Left ventricle myocardium inferior (tissue), 1 donor: ENCODE measurements at places on chromosomes 6 and 20.

- DNase-seq, result no peak
Observed at GRCh38 chr20:9458138-9458796, 56.1 kb upstream of the LAMP5 start.

GRCh38 chr6:170209354-170210025 is 81.4 kb downstream of the DLL1 start:
- no peak for DNase-seq

DNA sequence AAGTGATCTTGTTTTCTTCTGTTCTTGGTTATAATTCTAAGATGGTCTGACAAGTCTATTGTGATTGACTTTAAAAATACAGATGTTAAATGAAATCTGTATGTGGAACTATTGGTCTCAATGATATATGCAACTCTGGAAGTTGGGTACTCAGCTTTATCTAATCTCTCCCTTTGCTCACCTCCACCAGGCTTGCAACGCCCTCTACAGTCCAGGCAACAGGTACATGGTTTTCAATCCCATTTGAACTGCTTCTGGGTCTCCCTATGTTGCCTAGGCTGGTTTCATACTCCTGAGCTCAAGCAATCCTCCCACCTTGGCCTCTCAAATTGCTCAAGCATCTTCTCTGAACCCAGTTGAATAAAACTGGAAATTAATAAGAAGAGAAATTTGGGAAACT is 25.6 kb upstream of the HLA-DQB1 start:
- no peak for DNase-seq

DNA sequence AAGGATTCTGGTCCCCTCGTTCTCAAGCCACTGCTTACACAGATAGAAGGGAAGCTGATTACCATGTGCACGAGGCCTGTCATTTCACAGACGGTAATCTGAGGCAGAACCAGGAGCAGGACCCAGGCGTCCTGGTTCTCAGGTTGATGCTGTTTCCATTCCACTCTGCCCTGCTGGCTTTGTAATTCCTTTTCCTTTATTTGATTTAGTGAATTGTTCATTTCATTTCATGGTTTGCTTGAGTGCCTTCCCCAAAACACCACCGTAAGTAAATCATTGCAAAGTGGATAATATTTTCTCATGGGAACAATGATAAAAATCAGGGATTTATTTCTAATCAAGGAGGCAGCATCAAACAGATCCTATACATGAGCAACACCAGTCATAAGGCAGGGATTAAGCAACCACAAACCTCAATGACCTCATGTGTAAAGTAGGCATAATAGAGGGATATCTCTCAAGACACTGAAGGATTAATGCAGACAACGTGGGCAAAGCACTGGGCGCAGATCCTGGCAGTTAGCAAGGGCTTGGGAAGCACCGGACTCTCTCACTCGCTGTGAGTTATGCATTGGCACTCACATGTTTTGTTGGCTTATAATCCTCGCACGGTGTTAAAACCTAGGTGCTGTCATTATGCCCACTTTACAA is 229.5 kb upstream of the FOXQ1 start:
- DNase-seq, result no peak

DNA sequence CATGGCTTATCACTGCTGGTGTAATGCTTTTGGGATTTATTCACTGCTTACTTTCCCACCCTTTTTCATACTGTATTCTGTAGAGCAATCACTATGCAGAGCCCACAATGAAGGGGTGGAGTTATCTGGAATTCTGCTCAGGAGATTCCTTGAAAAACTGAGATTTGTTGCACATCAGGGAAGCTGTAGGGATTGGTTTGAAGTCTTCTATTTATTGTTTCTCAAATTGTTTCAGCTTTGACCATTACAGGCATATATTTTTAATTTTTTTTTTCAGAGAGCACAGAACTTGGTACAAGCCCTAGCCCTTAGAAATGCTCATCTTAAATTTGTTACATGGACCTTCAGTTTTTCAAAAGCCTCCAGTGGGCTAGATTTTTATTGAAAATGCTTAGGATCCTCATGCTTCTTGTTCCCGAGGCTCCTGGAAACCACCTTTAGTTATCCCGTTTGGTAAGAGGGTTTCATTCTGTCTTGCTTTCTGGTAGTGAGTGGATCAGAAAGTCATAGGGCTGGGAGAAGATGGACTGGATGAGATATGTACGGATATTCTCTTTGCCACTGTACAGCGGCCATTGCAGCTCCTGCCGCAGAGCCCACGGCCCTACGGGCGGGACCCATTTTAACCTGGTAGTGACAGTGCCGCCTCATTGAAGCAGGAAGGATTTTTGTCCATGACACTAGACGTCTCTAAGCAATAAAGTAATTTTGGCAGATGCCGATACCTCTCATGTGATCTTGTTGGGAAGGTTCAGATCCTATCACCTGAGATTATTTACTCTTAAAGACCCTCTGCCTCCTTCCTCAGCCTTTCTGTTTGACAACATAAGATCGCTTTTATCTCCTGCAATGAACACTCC is 45.3 kb upstream of the ZNF184 start:
- DNase-seq, result no peak

DNA sequence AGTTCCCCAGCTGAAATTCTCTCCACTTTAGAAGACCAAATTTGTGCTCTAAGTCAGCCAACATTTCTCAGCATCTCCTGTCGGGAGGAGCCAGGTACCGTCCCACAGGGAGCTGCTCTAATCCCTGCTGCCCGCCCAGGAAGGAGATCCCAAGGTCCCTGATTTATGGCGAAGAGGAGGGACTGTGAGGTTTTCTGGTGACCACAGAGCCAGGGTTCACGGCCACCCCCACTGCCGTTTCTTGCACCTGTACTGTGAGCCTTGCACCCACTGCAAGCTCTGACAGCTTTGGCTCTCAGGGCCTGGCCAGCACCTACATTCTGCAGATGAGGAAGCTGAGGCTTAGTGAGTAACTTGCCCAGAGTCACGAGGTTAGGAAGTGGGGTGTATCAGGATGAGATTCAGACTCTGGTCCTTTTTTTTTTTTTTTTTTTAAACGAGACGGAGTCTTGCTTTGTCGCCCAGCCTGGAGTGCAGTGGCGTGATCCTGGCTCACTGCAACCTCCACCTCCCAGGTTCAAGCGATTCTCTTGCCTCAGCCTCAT is 34.9 kb downstream of the FOXC1 start:
- DNase-seq, result no peak

- DNase-seq, result no peak
Observed at GRCh38 chr6:118752803-118753202, 101.4 kb upstream of the CEP85L start.

DNA sequence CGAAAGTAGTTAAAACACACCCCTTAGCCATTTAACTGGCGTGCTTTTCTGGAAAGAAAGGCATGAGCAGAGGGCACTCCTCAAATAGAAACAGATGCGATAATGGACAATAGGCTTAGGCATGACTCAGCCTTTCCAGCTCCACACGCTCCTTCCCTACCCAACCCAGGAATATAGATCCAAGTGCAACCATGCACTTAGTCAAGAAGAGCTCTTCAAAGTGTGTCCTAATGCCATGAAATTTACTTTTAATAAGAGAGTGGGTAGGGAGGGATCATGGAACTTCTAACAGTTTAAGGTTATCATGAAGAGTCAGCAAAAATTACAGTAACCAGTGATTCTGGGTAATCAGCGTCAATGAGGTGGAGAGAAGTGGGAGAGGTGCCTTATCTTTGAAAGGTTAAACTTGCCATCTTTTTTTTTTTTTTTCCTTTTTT is 2.4 kb upstream of the EFHC1 start:
- no peak for DNase-seq

- DNase-seq, result no peak
Observed at GRCh38 chr6:24768361-24768760, 6.4 kb upstream of the GMNN start.

DNA sequence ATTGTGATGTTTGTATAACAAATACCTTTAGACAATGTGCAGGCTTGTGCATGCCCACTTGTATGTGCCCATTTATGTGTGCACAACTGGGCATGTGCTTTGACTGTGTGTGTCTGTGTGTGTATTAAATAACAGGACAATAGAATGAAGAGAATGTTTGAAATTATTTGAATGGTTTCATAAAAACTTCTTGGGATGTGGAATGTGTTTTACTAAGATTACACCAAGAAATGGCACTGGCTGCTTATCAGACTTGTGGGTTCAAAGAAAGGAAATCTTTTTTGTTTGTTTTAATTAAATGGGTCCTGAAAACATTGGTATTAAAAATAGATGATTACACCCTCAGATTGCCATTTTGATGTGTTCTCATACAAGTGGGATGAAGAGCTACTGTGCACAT is 191.6 kb upstream of the CCN2 start:
- no peak for DNase-seq

DNA sequence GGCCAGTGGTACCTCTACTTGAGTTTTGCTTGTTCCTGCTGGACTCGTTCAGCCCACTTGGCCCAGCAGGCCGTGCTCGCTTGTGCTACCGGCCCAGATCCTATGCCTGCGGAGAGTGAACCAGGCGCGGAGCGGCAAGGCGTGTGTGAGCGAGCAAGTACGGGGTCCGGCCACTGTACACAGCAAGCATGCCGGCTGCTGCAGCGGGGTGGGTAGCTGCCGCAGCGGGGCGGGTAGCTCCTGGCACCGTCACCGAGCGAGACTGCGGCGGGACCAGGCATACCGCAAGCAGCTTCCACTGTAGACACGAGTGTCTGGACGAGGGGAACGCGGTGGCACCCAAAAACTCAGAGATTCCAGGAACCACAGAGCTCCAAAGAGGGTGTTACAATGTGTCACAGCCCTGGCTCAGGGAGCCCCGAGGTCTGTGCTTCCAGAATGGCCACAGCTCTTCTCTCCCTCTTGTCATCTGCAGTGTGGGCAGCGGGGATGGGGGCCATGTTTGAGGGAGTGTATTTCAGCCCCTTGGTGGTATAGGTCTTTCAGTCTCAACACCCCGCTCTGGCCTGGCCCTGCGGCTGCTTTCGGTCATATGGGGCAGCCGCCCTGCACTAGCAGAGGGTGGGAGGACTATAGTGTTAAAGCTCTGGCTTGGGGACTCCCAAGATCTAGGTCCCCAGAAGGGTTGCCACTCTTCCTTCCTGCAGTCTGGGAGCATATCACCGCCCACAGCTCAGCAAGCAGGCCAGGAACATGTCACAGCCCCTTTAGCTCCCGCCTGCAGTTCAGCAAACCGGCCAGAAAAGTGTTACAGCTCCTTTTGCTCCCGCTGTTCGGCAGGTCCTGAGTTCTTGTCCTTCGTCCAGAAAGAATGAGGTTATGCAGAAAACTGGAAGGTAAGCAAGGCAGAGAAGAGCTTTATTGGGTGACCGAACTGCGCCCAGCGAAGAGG is 6.1 kb upstream of the RWDD1 start:
- peak; percentile 34 for DNase-seq

- no peak for DNase-seq
Observed at GRCh38 chr6:54722328-54722727, 124.2 kb upstream of the FAM83B start.

DNA sequence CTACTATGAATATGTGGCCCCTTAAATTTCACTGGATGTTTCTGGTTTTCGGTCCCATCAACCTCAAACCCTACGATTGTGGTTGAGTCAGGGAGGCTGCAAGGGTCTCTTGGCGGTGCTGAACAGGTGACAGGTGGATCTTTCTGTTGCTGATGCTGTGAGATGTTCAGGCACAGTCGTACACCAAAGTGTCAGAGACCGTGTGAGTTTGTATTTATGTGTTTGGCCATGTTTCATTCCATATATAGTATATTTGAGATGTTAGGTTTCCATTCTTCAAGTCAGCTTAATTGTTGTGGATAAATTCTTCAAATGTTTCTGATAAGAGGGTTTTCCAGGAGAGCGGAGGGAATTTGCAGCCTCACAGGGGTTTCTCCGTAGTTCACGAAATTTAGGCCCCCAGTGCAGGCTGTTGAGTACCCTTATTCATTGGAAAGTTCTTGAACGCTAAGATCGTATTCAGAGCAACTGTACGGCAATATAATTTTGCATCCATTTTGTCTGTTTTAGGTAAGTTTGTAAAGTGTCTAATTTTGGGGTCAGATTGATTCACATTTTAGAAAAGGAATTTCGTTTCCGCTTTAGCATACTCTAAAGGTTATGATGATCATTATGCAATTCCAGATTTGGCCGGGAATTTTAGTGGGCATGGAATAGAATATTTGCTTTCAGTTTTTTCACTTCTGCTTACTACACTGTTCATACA is 1.2 kb downstream of the TAB2 start:
- DNase-seq, result no peak
